ENCODE measurements at places on chromosomes 1 and 21. TPM values are rescaled to one million over a fixed set of nuclear protein-coding genes. Genes with fewer than 3 reads are reported as not detected.

GRCh38 chr1:94819945-94820746 lies at the start of gene SLC44A3:
SLC44A3 (plus strand) TSS chr1:94820357; CDS start chr1:94820452, 95 bp downstream.
- peak; percentile 75 for DNase-seq

DNA sequence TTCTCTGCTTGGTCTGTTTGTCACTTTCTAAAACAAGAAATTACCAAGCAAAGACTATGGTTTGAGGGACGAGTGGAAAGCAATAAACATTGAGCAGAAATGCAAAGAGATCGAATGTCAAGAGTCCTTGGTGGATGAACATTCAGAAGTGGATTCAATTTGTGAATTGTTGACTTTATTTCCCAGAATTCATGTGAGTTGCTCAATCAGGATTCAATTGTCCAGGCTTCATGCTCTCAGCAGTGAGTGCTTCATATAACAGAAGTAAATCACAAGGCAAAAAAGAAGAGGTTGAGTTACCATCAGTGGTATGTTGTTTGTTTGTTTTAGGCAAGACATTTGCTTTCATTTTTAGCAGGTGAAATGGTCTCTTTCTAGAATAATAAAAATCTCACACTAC lies 31.9 kb downstream of the NGF start:
- no peak for DNase-seq

DNA sequence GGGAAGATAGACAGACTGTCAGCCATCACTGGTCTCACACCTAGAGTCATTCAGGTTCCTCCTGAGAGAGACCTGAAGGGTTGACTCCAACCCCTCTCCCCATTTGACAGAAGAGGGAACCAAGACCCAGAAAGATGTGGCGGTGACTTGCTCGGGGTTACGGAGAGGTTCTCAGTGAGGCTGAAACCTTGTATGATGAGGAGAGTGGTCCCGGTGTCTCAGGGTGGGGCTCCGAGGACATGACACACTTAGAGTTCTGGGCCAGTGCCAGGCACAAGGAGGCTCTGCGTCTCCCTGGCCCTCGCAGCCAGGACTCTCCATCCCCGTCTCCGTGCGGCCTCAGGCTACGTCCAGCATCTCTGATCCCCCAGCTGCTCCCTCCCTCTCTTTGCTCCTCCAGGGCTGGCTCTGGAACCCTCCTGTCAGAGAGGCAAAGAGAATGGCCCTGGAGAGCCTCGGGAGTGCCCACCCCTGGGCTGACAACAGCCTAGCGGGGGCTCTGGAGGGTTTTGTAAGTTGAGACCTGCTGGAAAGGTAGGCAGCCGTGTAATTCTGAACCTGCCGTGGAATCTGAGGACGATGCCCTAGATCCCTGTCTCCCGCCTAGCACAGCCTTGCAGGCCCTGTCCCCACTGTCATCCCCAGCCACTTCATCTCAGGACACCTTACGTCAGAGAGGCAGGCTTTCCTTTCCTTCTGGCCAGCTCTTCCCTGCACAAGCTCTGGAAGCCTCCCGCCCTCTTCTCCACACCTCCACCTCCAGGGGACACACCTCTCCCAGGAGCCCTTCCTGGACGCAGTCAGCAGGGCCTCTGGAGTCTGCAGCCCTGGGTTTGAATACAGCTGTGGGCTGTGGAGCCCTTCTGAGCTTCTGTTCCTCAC lies 4.1 kb downstream of the EFHD2 start:
- no peak for DNase-seq

DNA sequence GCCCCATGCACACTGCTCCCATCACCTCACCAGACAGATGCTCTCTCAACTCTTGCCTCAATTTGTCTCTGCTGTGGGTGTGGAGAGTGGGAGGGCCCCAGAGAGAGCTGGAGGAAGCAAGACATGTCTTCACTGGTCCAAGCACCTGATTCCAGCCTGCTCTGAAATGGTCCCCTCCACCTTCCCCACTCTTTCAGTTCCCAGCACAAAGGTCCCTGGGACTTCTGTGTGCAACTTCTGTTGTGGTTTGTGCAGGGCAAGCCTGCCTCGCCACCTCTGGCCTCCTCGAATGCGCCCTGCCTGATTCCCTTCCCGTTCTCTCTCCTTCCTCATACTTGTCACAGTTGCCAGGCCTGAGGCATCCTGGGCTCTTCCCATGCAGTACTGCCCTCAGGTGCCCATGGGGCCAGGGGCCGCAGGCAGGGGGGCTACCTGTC lies 119.3 kb downstream of the SYT2 start:
- DNase-seq, result no peak

- no peak for DNase-seq
These were observed 113.1 kb downstream of the PBX1 start for GRCh38 chr1:164671966-164672571.

- no peak for DNase-seq
These were observed at the start of gene ECM1 for GRCh38 chr1:150507912-150508864. ECM1 (plus strand) TSS chr1:150508109; CDS start chr1:150508210, 101 bp downstream.

DNA sequence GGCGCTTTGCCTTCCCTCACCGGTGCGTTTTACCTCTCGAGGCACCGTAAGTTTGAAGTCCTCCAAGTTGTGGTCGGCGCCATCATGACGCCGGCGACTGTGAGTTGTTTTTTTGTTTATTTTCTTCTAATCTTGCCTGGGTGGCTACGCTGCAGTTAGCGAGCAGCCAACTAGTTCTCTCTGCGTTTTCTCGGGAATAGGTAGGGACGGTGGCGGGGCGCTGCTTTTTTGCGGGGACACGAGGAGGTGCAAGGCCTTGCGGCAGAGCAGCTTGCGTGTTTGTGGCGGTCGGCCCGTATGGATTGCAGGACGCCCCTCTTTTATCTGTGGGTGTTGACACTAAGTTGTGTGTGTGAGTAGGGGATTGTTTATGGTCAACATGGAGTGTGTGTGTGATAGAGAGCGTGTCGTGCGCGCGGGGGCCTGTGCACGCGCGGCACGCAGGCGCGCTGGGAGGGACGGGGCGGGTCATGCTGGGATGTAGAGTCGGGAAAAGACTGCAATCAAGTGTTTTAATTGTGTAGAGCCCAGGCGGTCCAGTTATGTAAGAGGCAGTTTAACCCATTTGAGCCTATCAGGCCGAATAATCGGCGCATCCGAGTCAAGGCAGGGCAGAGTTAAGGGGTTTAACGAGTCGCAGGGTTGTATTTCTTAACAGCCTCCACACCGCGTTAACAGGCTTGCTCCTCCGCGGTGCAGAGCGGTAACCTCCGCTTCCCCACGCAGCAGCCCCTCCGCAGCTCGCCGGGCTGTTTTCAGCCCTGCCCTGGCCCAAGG lies 1.2 kb upstream of the NEGR1 start:
- peak; percentile 67 for DNase-seq

GRCh38 chr1:912740-913301 lies 10.9 kb upstream of the SAMD11 start:
- DNase-seq, result peak; percentile 67

DNA sequence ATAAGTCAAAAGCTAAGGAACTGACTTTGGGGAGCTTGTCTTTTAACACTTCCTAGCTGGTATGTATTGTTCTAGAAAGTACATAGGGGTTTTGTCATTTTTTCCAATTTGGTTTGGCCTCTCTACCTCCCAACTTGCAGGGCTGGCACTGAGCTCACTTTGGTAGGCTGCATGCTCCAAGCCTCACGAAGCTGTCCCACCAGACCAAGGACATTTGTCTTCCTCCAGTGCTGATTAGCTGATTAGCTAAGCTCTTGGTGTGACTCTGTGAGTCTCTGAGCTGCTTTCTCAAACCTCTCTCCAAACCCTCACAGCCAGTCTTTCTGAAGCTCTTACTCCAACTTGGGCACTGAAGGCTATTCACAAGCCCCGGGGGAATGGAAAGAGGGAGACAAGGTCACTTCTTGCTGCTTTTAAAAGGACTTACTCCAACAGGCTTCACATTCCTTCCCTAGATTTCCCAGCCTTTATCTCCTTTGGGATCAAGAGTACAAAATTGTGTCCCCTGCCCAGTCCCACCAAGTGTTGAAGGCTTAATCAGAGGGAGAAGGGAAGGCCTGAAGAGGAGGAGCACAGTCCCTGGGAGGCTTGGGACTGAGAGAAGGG lies 893 bp upstream of the CFAP45 start:
- DNase-seq, result no peak

DNA sequence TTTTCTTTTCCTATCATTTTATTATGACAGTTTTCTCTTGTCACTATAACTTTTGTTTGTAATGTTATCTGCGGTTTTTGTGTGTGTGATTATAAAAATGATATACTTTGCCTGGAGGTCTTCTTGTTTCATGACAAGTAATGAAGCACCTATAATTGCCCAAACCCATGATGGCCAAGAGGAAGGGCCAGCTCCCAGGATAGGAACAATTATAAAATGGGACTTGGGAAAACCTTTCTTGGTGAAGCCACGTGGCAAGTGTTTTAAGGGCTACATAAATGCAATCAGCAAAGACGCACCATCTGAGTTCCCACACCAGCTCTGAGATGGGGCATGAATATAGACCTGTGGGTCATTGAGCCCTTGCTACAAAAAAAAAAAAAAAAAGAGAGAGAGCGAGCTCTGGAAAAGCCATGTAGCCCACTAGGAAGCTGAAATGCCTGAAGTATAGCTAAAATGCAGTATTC lies 462.6 kb upstream of the RUNX1 start:
- DNase-seq, result no peak

- DNase-seq, result no peak
These were observed 11.7 kb downstream of the IQGAP3 start for GRCh38 chr1:156560585-156561163.

DNA sequence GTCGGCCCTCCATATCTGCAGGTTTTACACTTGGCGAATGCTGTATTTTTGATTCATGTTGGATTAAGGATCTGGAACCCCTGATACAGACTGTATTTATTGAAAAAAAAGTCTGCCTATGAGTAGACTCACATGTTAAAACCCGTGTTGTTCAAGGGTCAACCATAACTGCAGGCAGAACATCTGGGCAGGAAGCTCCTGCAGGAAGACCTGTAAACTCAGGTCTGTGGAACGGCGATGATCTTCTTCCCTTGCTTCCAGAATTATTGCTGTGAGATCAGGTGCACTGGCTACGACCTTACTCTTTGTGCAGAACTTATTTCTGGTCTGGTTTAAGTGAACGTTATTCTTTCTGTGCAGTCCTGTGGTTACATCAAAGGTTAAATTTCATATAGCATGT lies 96.6 kb downstream of the DISC1 start:
- no peak for DNase-seq

- DNase-seq, result no peak
These were observed 66.1 kb upstream of the AKT3 start for GRCh38 chr1:243916160-243916559.

DNA sequence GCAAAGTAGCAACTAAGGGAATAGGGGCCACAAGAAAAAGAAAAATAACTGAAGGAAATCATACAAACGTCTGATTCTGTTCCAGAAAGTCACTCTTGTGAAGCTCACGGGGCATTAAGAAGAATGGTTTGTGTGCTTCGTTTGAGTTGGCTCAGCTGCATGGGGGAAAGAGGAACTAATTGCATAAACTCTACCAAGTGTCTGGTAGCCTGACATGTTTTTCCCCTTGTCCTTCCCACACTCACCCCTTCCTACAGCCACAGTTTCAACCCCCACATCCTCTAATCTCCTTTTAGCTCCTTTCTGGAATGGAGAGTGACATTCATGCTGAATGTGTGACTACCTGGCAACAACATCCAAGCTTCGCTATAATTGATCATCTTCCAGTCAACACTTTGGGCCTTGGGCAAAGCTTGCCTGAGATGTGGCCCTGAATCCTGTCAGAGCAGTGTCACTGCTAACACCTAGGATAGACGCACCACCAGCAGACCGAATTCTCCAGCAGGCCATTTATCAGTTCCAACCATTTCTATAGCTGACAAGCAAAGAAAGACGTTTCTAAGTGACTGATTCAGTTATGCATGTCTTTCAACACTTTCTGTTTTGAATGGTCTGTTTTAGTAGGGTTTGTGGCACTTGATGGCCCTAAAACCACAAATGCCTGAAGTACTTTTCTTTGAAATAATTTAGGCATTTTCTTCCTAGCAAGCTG lies 439.6 kb downstream of the TTLL7 start:
- DNase-seq, result no peak

GRCh38 chr1:115237023-115237422 lies 101.0 kb downstream of the NGF start:
- DNase-seq, result no peak

The RPS6KC1 gene
- total RNA-seq, result 23.9 TPM

The RNF115 gene
- 20.5 TPM for total RNA-seq

The KCNT2 gene
- 126 TPM for total RNA-seq

The RPF1 gene
- 27.6 TPM for total RNA-seq

The TBX15 gene
- total RNA-seq, result 0.69 TPM
